ENCODE measurements at places on chromosomes 6 and 20. TPM values are rescaled to one million over a fixed set of nuclear protein-coding genes. Genes with fewer than 3 reads are reported as not detected.

DLK2 gene
- not detected for total RNA-seq

TMEM74B gene
- 0.73 TPM for total RNA-seq

CNBD2 gene
- total RNA-seq, result 5.9 TPM

ARMH2 gene
- total RNA-seq, result 5.0 TPM

FOXQ1 gene
- not detected for total RNA-seq

RNF144B gene
- total RNA-seq, result 17.0 TPM

CST2 gene
- not detected for total RNA-seq

NTSR1 gene
- not detected for total RNA-seq

VTA1 gene
- total RNA-seq, result 27.9 TPM

CST4 gene
- not detected for total RNA-seq

NR2E1 gene
- not detected for total RNA-seq

RAET1L gene
- total RNA-seq, result not detected

- DNase-seq, result no peak
Measured at GRCh38 chr6:31142361-31142761, 3.5 kb upstream of the PSORS1C2 start.

DNA sequence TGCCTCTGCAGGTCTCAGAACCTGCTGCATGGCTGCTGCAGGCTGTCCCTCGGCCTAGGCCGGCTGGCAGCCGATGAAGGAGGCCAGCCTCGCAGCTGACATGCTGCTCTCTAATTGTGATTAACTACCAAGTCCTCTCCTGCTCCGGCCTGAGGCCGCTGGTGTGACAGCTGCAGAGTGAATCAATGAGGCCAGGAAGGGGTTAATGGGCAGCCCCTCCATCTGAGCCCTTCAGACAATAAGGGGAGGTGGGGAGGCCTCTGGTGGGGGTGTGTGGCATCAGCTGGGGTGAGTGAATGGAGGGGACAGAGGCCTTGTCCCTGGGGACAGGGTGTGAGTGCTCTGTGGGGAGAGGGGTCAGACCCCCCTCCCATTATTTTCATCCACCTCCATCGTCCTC lies 34.4 kb downstream of the SLC52A3 start:
- DNase-seq, result no peak

DNA sequence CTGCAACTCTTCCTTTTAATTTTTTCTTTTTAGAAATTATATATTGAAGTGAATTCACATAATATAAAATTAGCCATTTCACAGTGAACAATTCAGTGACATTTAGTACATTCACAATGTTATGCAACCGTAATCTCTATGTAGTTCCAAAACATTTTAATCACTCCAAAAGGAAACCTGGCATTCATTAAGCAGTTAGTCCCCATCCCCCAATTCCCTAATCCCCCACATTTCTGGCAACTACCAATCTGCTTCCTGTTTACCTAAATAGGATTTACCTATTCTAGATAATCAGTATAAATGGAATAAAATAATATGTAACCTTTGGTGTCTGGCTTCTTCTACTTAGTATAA lies 8.5 kb upstream of the DDX27 start:
- no peak for DNase-seq

GRCh38 chr6:77987035-77987384 lies 334.2 kb downstream of the MEI4 start:
- DNase-seq, result no peak

DNA sequence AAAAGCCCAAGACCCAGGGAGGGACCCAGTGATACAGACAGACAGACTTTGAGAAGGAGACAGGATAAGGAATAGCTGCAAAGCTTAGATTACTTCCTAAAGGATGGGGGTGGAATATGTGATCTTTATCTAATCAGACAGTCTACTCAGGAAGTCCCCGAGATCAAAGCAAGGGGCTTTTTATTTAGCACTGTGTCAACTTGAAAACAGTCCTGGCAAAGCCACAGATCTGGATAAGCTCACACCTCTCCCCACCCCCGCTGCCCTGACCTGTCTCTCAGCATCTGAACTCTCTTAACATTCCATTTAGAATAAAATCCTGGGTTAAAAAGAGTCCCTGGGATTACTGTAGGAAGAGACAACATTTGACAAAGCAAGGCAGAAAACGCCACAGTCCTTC lies 101.5 kb downstream of the ISM1 start:
- no peak for DNase-seq

DNA sequence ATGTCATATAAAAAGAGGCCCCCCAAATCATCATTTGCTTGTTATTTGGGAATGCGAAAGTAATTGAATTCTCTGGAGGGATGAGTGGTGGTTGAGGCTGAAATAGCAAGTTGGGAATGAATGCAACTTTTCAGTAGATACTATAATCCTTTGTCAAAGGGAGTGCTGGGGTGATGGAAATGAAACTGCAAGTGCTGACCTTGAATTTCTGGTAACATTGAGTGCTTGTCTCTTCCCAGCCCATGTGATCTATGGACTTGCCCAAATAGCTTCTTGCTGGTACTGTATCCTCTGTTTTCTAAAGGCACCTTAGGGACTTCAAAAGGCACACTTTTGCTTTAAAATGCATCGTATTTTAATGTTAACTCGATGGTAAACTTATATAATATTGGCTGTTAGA lies 14.8 kb downstream of the PAQR8 start:
- DNase-seq, result no peak

- no peak for DNase-seq
Measured at GRCh38 chr6:158033751-158034702, 52.4 kb downstream of the SYNJ2 start.

- no peak for DNase-seq
Measured at GRCh38 chr6:101435038-101435437, 41.5 kb downstream of the GRIK2 start.

DNA sequence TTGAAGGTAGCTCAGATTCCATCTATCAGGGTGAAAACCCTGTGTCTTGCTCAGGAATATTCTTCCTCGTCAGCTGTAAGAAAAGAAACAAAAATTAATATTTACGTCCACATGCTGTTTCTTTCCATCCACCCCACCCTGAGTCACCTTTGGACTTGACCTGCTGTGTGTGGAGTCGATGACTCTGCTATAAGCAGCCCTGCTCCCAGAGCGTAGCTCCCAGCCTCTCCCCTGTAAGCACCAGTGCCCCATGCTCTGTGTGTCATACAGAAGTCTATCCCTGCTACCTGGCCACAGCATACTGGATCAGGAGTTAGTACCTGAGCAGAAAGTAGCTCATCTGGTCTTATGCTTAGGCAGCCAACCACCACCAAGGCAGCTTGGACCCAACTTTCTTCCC lies 223.6 kb downstream of the SOD2 start:
- no peak for DNase-seq

DNA sequence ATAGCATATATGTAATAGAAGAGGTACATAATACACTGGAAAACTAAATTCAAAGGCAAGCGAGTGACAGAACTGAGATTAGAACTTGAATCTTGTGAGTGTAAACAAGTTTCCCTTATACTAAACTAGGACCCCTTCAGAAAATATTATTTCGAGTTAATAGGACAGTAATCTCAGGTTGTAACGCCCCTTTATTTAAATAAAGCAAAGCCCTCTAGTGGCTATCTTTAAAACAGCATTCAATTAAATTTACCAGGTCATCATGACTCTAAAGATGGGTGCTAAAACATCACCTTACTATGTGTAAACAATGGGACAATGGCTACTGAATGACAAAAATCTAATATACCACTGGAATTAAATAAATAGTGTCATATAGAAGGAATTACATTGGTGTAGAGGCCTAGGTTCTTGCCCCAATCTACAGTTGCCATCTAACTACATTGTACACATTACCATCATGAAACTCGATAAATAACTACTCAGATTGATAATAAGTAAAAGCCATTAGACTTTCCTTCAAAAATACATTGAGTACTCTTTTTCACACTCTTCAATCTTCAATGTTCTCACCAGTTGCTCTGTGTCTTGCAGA lies 255.4 kb upstream of the IRAK1BP1 start:
- no peak for DNase-seq

DNA sequence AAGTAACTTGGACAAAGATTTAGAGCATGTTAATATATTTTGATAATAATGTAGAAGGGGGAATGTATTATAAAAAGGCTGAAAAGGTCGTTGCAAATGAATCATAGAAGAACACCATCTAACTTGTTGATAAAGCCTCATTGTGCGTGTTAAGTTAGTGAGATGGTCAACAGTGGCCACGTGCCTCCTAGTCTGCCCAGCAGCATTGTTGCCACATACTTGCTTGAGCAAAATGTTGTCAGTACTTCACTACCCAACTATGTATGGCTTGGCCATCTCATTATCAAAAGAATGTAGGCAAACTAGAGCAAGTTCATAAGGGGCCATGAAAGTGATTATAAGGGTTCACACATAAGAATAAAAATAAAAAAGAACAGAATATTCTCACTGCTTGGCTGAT lies 84.6 kb downstream of the PHACTR1 start:
- DNase-seq, result no peak

DNA sequence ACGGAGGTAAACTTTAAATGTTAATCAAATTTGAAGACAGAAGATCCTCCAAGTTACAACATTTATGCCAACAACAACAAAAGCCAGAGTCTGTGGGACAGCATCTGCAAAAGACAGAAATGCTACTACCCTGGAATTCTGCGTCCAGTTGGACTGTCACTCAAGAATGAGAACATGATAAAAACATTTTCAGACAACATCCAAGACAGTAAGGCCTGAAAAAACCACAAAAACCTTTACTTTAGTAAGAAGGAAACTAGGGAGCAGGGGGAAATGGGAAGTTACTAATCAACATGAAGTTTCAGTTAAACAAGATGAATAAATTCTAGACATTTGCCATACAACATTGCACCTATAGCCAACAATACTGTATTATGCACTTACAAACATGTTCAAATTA lies 77.6 kb downstream of the MLIP start:
- no peak for DNase-seq

DNA sequence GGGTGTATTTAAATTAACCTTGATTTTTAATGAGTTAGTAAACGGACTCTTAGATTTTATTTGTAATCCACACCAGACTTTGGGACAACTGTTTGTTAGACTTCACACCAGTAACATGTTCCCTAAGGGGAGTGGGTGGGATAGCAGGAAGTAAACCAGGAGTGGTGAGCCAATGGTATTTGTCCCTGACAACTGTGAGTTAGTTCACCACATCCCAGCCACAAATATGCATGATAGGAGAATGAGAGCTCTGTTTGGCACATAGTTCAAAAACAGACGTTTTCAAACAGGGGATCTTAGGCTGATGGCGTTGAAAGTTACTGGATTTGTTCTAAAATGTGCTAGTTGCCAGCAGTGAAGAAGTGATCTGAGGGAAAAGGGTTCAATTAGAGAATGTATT lies 18.7 kb upstream of the COL10A1 start:
- no peak for DNase-seq

GRCh38 chr20:58899512-58899911 lies 47.0 kb downstream of the GNAS start:
- no peak for DNase-seq

- DNase-seq, result no peak
Measured at GRCh38 chr6:130674604-130675003, 152.6 kb upstream of the SMLR1 start.

DNA sequence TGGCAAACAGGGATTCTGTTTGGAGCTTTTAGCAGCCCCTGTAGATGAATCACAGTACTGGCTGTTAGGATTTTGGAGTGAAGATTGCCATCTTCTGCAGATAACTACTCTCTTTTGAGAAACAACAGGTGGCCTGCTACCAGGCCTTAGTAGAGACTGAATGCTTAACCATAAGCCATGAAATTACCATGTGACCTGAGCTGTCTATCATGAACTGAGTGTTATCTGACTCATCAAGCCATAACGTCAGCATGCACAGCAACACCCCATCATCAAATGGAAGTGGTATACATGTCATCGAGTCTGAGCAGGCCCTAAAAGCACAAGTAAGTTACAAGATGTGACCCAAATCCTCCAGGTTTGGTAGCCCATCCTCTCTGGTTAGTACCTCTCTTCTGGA lies 132.6 kb downstream of the GPR63 start:
- DNase-seq, result no peak

DNA sequence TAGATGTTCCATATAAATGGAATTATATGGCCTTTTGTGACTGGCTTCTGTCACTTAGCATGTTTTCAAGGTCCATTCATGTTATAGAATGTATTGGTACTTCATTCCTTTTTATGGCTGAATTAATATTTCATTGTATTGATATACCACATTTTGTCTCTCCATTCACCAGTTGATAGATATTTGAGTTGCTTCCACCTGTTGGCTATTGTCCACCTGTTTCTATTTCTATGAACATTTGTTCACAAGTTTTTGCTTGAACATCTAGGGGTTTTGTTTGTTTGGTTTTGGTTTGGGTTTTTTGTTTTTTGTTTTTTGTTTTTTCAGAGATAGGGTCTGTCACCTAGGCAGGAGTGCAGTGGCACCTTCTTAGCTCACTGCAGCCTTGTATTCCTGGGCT lies 23.2 kb downstream of the WFDC3 start:
- DNase-seq, result no peak

DNA sequence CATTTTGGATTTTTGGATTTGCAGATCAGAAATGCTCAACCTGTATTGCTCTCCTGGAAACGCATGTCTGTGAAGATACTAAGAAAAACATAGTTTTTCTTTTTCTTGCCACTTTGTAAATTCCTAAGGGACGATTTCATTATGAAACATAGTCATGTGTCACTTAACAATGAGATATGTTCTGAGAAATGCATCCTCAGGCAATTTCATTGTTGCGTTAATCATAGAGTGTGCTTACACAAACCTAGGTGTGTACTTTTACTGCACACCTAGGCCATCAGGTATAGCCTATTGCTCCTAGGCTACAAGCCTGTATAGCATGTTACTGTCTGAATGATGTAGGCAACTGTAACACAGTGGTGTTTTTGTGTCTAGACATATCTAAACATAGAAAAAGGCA lies 13.4 kb upstream of the THEMIS start:
- DNase-seq, result no peak

GRCh38 chr6:170098428-170099170 lies 192.3 kb downstream of the DLL1 start:
- no peak for DNase-seq

DNA sequence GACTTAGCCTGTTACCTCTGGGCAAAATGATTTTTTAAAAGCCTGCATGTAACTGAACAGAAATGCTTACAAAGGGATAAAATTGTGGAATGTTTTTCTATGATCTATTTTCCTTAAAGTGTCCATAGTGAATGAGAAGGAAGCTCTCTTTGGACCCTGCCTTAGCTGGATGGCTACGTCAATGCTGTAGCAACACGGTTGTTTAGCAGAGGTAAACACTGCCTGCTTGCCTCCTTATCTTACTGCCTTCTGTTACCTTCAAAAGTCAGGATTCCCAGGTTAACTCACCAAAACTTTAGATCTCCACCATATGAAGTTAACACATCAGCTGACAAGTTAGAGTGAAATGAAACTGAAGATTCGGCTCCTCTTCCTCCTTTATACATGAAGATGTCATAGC lies 402.6 kb downstream of the SAMD5 start:
- no peak for DNase-seq

GRCh38 chr6:15912505-15913400 lies 216.1 kb upstream of the MYLIP start:
- no peak for DNase-seq

Measured in B cell (primary cell).